Anterior cingulate cortex (tissue), 58 donors: ENCODE measurements at places on chromosomes 2 and 18.

- no peak for DNase-seq
Measured at GRCh38 chr2:7075834-7076233, 158.6 kb downstream of the RNF144A start.

DNA sequence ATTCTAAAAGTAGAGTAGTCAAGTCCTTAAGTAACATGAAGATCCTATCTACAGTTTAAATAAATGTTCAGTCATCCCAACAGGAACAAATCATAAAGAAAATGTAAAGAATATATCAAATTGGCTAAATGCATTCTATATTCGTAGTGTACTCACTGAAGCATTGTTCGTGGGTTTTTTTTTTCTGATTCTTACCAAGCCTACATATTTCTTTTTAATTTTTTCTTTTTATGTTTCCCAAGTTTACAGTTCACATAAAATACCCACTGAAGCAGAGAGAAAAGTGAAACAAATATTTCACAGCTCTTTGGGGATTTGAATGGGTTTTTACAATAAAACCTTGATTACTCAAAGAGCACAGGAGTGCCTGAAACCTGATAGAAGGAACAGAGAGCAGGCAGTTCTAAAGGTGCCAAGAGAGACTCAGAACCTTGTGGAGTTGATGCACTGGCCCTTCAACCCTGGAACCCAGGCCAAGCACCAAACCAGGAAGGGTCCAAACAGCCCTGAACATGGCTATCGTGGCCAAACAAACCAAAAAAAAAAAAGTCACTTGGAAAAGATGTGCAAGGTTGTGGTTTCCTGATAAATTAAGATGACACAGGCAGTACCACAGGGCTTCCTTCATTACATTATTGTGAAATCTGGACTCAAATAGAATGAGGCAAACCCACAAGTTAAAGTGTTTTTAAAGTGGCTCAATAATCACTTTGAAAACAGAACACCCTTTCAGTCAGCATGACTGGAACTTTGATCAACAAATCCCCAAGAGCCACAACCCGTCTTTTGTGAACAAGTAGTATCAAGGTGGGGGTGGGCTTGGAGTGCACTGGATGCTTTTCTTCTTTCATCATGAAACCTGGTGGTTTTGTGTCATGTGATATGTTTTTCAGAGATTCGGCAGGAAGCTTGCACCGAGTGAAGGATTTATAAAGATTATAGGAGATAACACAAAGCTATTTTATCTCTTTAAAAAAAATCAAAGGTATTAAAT lies 245.0 kb upstream of the FN1 start:
- DNase-seq = no peak

DNA sequence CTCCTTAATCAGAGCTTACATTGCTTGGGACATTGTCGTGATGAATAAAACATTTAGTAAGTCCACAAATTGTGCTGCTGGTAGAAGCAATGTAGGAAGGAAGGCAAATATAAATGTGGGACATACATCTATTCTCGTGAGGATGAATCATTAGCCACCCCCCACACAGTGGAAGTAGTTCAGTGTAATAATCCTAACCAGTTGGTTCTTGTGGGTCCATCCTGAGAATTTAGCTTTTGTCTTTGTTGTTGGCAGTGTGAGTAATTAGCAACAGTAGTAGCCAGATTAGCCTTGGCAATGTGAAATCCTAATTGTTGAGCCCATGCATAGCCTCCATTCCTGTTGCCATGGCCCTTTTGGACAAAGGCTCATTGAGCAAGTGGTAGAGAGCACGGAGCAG lies 532.1 kb downstream of the FBXO15 start:
- no peak for DNase-seq

- no peak for DNase-seq
Measured at GRCh38 chr18:37314534-37314933, 251.1 kb downstream of the CELF4 start.

DNA sequence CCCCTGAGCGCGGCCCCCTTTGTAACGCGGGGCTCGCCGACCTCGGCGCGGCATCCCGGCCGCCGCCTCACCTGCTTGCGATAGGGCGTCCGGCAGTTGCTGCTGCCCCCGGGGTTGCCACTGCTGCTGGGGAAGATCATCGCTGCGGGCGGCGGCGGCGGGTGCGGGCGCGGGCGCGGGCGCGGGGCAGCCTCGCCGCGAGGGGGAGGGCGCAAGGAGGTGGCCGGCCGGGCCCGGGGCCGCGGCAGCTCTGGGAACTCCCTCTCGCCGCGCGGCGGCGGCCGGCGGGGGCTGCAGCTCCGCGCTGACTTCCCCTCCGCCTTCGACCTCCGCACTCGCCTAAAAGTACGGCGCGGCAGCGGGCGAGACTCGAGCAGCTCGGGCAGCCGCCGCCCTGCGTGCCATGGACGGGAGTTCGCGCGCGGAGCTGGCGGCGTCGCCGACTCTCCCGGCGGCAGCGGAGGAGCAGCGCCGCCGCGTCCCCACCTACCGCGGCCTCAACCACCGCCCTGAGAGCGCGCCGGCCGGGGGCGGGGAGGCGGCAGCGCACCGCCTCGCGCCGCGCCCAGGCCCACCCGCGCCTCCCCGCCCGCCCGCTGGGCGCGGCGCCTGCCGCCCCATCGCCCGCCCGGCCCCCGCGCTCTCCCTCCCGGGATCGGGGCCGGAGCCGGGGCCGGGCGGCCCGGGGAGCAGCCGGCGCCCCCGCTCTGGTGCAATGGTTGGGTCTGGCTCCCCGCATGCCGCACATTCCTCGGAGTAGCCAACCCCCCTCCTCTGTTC lies 86.0 kb downstream of the RBMS1 start:
- DNase-seq = peak; percentile 10

DNA sequence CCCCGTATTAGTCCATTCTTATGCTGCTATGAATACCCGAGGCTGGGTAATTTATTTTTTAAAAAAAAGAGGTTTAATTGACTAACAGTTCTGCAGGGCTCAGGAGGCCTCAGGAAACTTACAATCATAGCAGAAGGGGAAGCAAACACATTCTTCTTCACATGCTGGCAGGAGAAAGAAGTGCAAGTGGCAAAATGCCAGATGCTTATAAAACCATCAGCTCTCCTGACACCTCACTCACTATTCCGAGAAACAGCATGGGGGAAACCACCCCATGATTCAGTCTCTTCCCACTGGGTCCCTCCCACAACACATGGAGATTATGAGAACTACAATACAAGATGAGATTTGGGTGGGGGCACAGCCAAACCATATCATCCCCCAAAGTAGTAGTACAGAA lies 2148.5 kb upstream of the PIK3C3 start:
- no peak for DNase-seq
